ENCODE measurements at places on chromosomes 16 and 17.

GRCh38 chr16:58515125-58515870 lies at the start of gene SETD6:
Gene SETD6 (plus strand): TSS chr16:58515517. CDS start chr16:58515538, 21 bp downstream.
- peak; percentile 69 for DNase-seq

GRCh38 chr17:4625181-4625617 lies 16.3 kb downstream of the ALOX15 start:
- no peak for DNase-seq

DNA sequence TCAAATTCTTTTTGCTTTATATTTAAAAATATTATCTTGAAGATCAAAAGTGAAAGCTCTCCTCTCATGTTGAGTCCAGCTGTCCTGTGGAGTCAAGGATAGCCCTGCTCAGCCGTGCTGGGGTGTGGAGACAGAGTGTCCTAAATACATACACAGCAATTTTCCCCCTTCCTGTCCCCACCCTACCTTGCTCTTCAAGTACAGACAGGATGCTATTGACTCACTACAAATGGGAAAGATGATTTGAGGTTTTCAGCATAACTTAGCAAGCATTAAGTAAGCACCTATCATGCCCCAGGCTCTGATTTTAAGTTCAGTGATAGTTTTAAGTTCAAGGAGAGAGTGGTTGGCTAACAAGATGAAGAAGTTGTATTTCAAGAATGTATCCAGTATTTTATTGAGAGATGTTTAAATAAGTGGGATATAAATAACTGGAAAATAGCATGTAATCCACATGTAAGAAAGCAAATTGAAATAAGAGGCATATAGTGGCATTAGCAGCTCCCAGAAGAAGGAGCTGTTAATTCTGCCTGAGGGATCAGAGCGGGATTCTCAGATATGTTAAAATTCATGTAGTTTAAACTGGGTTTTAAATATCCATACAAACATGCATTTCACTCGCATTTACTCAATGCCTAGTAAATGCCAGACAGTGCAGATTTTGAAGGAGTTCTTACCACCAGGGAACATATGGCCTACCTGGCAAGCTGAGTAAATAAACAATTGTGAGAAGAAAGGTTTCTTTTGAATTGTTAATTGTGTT lies 183.5 kb upstream of the ANKFN1 start:
- DNase-seq = no peak

DNA sequence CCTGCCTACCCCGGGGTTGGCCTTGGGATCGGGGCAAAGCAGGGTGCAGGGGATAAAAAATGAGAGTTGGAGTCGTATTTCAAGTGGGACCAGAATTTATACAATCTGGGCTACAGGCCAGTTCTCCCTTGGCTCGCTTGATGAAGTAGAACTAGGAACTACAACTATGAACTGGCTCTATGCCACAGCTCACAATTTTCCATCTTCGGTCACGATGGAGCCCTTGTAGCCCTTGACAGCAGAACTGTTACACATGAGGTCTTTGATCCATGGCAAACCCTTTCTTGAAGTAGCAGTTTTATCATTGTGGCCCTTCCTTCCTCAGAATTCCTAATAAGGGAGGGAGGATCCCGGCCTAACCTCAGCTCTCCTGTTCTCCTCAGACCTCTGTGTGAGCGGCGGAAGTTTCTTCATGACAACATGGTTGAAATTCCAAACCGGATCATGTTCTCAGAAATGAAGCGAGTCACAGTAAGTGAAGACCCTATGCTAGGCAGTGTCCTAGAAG lies 17.1 kb downstream of the LIG3 start:
- no peak for DNase-seq

DNA sequence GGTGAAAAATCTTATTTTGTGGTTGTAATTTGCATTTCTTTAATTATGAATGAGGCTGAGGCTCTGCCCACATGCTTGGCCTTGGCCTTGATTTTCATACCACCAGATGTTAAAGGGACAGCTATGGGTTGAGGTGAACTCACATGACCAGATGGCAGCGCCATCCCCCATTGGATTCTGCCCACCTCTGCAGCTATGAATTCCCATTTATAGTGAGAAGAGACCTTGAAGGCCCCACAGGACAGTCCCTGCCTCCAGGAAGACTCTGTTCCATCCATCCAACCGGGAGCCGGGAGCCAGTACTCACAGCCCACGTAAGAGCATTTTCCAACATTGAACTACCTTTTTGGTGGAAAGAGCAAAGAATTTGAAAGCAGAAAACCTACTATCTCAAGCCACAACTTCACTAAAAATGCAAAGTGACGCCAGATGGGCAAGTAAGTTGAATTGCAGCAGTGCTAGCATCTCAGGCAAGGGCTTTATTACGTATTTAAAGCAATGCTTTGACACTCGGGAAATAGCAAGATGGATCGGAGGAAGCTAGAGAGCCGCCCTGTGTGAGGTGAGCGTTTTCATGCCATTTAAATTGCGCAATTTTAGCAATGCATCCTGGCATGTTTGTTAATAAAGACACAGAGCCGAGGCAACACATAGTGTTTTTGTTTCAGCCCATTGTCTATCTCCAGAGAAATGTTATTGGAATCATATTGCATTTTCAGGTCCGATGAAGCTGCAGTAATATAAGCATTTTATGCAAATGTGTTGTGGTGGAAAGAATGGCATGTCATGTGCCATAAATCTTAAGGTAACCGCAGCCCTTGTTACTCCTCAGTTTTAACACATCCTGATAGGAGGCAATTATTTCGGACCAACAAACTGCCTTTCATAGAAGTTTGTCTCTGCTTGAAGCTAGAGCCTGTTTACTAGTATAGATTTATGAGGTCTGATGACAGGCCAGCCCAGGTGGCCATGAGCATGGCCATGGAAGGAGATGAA lies 273.4 kb upstream of the TNRC6C start:
- no peak for DNase-seq

- no peak for DNase-seq
Measured at GRCh38 chr17:64508683-64509082, 1.9 kb downstream of the CEP95 start.

DNA sequence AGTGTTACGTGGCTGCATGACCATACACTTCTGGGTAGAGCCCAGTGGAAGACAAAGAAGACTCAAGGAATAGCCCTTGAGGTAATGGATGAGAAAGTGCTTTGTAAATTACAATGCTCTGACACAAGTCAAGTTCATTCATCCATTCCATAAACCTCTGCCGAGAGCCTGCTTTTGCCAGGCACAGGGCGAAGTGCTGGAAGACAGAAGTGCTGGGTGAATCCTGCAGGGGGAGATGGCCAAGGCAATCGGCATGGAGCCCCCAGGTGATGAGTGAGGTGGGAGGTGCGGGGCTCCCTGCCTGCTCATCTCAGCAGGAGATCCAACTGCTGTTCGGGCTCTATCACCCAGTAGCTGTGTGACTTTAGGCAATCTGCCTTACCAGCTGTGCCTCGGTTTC lies 2.8 kb upstream of the SOCS3 start:
- DNase-seq = no peak

- DNase-seq = peak; percentile 60
Measured at GRCh38 chr17:72618001-72618509, 474.4 kb downstream of the SLC39A11 start.

GRCh38 chr17:45248132-45248957 lies 13.5 kb downstream of the SPATA32 start:
- peak; percentile 83 for DNase-seq

- DNase-seq = no peak
Measured at GRCh38 chr16:83967091-83967490, 953 bp upstream of the NECAB2 start.

- DNase-seq = peak; percentile 10
Measured at GRCh38 chr16:10181196-10182162, 749 bp downstream of the GRIN2A start.

DNA sequence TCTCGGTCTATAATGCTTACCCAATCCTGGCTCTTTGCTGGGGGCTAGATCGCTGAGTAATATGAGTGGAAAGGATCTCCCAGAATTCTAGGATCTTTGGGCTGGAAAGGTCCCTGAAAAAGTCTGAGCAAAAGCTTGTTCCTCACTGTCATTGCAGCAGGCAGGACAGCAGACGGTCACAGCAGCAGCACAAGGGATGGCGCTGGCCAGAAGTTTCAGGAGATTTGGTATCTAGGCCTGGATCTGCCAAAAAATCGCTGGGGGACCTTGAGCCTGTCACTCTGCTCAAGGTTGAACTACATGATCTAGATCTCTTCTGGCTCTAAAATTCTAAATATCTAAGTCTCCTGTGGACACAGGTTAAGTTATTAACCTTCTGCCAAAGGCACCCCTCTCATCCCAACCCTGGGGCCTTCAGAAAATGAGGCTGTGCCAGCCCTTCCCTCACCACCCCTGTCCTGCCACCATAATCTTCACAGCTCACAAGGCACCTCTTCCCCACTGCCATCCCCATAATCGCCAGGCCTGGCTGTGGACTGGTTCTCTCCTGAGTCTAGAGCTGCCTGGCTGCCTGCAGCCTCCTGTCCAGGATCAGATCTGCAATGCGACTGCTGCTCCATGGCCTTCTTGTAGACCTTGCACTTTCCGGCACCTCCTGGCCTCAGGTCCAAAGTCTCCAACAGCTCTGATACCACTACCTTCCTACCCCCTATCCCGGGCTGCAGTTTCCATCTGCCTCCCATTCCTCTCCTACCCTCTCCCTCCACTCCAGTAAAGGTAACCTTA lies 10.2 kb downstream of the MYO18A start:
- DNase-seq = no peak

- peak; percentile 49 for DNase-seq
Measured at GRCh38 chr17:42678951-42679491, 2.2 kb upstream of the PLEKHH3 start.

DNA sequence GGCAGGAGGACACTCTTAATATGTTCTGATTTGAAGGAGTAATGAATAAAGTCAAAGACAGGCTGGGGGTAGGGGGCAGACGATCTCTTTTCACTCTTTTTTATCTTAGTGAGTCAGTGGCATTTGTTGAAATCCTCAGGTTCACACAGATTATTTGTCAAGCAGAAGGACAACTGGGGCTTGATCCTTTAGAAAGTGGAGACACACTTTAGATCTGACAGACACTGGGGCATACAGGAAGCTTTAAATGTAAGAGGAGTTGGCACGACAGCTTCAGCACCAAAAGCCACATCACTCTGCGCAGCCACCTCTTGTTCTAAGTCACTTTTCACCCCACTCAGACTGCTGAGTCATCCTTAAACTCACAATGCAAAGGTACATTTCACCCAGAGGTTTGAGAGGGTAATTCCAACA lies 121.5 kb downstream of the STXBP4 start:
- DNase-seq = peak; percentile 65

GRCh38 chr17:29557085-29557738 lies 9.6 kb downstream of the ABHD15 start:
- DNase-seq = no peak

- DNase-seq = no peak
Measured at GRCh38 chr17:17645961-17646360, 35.3 kb upstream of the RAI1 start.

GRCh38 chr16:54719624-54720023 lies 211.0 kb upstream of the IRX5 start:
- DNase-seq = no peak

- no peak for DNase-seq
Measured at GRCh38 chr16:80280557-80280956, 260.2 kb upstream of the DYNLRB2 start.

- DNase-seq = no peak
Measured at GRCh38 chr17:68657166-68657565, 56.0 kb upstream of the FAM20A start.

- no peak for DNase-seq
Measured at GRCh38 chr17:73520369-73520761, 123.9 kb downstream of the SDK2 start.

DNA sequence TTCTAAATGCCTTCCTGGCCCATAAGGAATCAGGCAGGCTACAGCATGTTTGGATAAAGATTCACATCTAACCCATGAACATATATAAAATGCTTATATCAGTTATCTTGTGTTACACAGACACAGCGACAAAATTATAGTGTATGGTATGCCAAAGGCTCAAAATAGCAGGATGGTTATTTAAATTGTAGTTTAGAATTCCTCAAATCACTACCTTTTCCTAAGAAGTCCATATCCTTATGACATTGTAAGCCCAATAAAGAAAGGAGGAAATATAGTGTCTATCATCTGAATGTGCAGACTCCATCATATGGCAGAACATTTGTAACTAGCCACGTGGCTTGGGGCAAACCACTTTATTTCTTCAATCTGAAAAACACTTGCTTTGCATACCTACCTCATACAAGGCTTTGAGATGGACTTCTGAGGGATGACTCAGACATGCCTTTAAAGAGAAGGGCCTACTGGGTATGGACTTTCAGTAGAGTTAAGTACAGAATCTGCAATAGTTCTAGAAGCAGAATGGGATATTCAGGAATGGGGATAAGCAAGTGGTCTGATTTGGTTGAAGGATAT lies 12.1 kb upstream of the DHX8 start:
- no peak for DNase-seq

DNA sequence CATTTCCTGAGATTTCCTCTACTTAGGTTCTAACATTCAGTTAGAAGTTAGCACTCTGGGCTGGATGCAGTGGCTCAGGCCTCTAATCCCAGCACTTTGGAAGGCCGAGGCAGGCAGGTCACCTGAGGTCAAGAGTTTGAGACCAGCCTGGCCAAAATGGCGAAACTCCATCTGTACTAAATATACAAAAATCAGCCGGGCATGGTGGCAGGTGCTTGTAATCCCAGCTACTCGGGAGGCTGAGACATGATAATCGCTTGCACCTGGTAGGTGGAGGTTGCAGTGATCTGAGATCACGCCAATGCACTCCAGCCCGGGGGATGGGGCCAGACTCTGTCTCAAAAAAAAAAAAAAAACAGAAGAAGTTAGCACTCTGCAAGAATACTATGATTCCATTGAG lies 1430.9 kb downstream of the CDH11 start:
- no peak for DNase-seq

DNA sequence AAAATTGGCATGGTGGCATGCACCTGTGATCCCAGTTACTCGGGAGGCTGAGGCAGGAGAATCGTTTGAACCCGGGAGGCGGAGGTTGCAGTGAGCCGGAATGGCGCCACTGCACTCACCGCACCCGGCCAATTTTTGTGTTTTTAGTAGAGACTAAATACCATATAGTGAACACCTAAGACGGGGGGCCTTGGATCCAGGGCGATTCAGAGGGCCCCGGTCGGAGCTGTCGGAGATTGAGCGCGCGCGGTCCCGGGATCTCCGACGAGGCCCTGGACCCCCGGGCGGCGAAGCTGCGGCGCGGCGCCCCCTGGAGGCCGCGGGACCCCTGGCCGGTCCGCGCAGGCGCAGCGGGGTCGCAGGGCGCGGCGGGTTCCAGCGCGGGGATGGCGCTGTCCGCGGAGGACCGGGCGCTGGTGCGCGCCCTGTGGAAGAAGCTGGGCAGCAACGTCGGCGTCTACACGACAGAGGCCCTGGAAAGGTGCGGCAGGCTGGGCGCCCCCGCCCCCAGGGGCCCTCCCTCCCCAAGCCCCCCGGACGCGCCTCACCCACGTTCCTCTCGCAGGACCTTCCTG lies at the start of gene HBQ1:
Gene HBQ1, plus strand, starts transcription at position 359 of the 575 bp plus-strand sequence. Its CDS starts 28 bp downstream, at position 387.
- DNase-seq = peak; percentile 14

- DNase-seq = no peak
Measured at GRCh38 chr16:4788489-4788889, 344 bp upstream of the SEPTIN12 start.

GRCh38 chr16:84735849-84736586 lies 36.2 kb downstream of the USP10 start:
- peak; percentile 63 for DNase-seq

- no peak for DNase-seq
Measured at GRCh38 chr16:58409316-58409973, 17.2 kb downstream of the GINS3 start.
